ENCODE measurements at places on chromosomes 13 and 19.

DNA sequence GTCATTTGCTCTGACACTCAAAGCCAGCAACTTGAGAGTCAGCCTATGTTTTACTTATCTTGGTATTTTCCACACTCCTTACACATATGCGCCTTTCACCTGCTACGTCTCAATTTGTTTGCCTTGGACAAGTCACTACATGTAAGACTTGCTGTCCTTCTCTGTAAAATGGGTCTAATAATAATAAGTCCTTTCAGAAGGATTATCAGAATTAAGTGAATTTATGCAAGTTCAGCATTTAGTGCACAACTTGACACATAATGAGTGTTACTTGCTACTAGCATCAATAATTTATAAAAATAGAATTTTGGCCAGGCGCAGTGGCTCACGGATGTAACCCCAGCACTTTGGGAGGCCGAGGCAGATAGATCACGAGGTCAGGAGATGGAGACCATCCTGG lies 71.1 kb upstream of the UBL3 start:
- no peak for DNase-seq

DNA sequence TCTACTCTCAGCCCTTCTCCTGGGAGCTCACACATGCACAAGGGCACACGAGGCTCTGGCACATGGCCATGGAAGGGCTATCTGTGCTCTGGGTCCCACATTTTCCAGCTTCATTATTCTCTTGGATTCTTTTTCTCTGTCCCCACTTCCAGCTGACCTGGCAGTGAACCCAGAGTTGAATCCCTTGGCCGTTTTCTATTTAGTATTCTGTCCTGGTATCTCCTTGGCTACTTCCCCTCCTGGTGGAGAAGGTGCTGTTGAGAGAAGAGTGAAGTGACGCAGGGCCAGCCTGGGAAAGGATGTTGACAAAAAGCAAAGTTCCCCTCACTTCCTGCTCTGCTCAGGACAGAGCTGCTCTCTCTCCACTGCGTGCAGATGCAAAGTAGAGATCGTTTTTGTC lies 303.1 kb downstream of the IRS2 start:
- no peak for DNase-seq

DNA sequence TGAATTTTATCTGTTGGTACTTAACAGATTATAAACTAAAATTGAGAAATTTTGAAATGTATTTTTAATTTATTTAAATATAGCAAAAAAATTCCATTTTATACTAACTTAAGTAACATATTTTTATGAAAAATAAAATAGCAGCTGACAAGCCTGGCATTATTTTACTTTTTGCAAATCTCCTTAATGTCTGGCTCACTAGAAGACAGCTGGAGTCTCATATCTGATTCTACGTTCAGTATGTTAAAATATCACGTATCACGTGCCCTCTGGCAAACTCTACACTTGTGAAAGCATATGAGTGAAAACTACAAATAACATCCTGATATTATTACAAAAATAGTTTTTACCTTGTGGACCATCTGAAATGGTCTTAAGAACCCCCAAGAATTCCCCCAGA lies 513.2 kb upstream of the NBEA start:
- DNase-seq, result no peak

DNA sequence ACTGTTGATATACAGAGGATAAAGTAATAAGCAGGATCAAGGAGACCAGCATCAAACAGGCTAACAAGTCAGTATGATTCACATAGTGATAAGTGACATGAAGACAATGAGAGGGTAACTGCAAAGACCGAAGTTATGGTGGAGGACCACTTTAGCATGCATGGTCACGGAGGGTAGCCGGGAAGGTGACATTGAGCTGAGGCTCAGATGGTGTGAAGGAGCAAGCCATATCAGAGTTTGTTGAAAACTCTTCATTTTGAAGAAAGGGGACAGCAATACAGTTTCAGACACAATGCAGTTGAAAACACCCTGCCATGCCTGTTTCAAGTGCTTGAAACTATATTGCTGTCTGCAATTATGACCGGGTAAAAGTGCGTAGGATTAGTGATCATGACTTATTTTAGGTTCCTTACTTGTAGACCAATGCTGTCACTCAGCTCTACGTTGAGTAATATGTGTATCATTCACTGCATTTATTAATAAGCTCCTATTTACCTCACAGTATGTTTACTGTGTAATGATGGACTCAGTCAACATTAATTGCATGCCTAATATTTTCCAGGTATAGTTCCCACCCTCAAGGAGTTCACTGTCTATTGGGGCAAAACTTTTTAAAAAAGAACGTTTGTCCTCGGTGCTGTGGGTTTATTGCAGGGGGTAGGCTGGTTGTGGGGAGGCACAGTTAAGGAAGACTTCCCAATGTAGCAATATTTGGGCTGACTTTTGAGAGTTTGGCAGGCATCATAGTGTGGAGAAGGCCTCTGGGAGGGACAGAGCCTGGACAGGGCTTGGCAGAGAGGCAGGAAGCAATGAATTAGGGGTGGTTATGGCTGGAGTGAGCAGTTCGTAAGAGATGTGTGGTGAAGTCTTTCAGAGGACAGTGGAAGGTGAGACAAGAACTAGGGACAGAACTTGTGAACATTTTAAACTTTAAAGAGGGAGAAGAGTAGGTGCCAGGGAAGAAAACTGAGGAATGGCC lies 3.2 kb downstream of the UBAC2 start:
- no peak for DNase-seq

- no peak for DNase-seq
These were observed 257.0 kb downstream of the LHFPL6 start for GRCh38 chr13:39345982-39346381.

Data from NCI-H1930 (cell line).